ENCODE measurements at places on chromosomes 13 and 19. TPM values are rescaled to one million over a fixed set of nuclear protein-coding genes. Genes with fewer than 3 reads are reported as not detected.

GRCh38 chr19:5953680-5954213 lies 24.2 kb downstream of the RANBP3 start:
- DNase-seq = no peak

DNA sequence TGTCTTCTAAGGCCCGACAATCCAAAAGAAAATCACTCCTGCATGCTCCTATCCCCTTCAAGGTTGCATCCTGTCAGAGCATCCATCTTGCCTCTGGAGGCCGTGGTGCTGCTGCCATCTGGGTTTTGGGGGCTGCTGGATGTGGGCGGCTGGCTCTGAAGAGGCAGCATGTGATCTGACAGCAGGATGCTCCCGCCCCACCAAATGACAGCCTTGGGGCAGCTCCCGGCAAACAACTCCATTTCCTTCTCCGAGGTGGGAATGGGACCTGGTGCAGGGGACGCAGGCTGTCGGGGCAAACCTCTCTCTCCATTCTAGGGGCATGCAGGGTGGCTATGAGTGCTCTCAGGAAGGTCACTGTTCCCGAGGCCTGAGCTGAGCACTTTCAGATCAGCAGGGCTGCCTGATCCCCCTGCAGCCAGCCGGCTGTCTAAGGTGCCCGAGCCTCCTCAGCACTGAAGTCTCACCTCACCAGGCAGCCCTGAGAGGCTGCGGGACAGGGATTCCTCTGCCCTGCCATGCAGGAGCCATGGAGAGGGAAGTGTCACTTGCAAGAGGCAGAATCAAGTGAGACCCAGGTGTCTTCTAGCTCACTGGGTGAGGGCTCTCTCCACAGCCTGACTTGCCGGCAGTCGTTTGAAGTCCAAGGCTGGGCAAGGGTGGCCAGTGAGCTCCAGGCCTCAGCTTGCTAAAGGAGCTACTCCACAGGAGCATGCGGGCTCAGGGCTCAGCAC lies 28.8 kb downstream of the TSSK6 start:
- DNase-seq = no peak

- no peak for DNase-seq
Observed at GRCh38 chr13:79482281-79482970, 1.5 kb downstream of the NDFIP2 start.

GRCh38 chr13:29292045-29292444 lies 303.4 kb downstream of the SLC7A1 start:
- no peak for DNase-seq

GRCh38 chr19:30350692-30351663 lies 21.2 kb upstream of the ZNF536 start:
- no peak for DNase-seq

GRCh38 chr19:31074199-31075125 lies 274.8 kb downstream of the TSHZ3 start:
- DNase-seq = no peak

DNA sequence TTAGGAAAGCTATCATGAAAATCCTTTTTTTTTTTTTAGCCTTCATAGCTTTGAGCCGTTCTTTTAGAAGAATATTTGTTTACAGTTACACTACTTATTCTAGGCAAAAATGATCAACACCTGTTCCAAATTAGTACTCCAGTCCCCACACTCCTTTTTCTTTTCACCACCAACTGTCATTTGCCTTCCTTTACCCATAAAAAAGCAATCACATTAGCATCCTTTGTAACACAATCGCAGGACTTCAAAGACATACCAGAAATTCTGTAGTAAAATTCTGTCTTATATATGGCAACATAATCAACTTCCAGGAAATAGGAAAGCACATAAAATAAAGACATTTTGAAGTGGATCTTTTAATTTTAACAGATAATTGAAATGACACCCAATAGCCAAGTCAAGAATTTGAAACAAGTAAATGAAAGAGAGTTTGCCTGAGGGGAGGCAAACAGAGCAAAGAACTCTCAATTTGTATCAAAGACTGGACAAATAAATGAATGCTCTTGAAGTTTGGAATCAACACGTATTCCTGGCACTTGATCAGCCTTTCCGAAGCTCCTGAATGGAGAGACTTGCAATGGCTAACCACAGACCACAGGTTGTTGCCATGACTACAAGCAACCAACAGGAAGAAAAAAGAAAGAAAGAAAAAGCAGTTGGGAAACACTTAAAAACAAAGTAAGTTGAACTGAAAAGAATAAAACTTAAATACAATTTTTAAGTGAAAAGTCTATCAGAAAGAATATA lies 206.8 kb downstream of the PCDH9 start:
- DNase-seq = no peak

GRCh38 chr13:90999401-90999800 lies 348.1 kb upstream of the MIR17HG start:
- no peak for DNase-seq

DNA sequence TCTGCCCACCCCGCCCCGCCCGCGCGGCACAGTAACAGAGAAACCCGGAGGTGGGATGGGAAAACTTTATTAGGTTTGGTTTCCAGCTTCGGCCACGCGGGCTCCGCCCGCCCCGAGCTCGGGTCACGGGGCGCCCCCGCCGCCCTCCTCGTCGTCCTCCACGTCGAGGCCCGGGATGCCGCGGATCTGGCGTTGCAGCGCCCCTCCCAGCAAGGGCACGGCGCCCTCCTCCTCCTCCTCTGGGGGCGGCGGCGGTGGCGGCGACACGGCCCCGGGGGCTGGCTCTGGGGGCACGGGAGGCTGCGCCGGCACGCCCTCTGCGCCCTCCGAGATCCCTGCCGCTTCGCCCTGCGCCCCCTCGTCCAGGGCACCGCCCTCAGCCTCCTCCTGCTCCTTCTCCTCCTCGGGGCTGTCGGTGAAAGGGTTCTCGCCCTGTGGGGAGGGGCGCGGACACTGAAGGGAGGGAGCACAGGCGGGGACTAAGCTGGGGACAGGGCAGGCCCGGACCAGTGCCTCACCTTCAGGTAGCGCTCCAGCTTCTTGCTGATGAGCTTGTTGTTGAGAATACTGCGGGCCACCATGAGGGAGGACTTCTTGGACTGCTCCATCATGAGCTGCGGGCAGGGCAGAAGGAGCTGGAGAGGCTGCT lies 536 bp upstream of the AKAP8 start:
- DNase-seq = peak; percentile 86

DNA sequence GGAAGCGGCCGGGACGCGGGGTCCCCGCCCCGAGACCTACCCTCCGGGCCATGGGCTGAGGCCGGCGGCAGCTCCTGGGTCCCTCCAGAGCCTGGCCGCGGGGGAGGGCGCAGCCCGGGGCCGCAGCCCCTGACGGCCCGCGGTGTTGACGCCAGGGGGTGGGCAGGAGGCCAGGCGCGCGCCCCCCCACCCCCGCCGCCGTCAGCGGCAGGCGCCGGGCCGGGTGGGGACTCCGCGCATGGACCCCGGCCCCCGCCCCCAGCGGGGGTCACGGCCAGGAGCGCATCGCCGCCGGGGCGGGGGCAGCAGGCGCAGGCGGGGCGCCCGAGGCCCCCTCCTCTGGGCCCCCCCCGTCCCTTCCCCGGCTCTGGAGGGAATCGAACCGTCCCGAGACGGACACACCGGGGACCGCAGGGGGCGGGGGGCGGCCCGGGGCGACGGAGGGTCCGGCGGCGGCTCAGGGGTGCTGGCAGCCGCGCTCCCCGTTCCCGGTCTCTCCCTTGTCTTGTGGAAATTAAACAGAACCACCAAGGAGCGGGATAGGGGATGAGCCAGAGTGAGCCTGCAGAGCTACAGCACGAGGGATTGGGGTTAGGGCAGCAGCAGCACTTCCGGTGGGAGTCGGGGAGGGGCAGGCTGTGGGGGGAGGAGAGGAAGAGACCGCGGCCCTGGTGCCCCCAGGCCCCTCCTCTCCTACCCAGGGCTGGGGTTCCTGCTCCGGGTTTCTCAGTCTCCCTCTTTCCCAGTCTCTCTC lies at the start of gene MEIS3:
TSS of gene MEIS3 (minus strand) at position 498 of the 754 bp plus-strand sequence. CDS start at position 52, 446 bp downstream.
- DNase-seq = no peak

DNA sequence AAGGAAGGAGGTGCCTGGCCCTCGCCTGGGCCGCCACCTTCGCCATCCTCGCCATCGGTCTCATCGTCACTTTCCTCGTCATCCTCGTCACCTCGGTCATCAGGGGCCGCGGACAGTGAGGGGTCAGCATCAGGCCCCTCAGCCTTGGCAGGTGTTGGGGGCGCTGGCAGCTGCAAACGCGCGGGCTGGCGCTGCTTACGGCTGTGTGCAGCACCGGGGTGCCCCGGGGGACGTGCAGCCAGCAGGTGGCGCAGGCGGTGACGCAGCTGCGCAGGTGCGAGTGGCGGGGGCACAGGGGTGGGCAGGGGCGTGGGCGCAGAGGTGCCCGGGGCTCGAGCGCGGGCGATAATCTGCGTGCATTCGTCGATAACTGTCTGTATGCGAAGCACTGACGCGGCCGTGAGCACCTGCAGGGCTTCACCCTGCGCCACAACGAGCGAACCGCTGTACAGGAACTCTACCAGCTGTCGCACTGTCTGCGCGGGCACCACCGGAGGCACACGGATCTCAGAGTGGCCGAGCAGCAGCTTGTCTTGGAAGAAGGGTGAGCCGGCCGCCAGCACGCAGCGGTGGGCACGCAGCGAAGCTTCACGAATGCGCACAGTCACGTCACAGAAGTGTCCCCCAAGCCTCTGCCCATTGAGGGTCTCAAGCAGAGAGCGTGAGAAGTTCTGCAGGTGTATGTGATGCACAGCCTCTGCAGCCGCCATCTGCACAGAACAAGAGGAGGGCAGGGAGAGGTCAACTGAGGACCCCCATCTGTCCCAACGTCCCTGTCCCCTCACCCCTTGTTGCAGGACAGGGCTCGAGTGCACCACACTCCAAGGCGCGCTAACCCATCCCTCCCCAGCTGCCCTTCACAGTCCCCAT lies 2.4 kb downstream of the ZBTB45 start:
- DNase-seq = no peak

DNA sequence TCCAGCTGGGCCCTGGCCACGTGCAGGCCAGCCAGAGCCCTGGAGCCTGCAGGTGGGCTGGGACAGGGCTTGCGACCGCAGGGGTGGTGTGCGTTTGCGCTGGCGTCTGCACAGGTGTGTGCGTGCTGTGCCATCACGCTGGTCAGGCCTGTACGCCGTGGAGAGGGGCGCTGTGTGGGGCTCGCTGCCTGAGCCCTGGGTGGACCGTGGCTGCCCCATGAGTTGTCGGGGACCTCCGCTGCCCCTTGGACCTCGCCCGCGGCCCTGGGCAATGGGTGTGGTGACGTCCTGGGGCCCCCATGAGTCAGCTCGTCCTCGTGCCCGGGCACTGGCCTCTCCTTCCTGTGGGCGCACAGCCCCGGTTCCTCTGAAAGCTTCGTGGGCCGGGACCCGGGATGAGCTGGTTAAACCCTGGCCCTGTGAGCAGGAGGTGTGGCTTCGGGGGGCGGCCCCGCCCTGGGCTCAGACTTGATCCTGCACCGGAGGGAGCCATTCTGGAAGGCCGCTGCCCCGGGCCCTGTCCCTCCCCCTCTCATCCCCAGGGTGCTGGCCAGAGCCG lies 6.8 kb downstream of the CSNK1G2 start:
- no peak for DNase-seq

DNA sequence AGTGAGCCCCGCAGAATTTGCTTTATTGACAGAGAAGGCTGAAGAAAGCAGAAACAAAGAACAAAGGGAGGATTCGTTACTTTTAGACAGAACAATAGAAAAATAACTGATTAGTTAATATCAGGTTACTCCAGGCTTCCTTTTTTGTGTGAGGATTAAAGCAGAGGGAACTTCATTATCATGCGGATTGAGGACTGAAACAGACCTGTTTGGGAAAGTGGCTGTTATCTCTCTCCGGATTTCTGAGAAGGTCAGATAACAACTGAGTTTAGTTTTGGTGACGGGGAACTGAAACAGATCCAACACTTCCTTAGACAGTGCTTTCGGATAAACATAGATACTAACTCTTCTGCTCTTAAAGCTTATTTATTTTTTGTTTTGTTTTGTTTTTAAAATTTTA lies 246.4 kb upstream of the ZNF507 start:
- DNase-seq = no peak

GRCh38 chr13:80716610-80717081 lies 375.7 kb upstream of the SPRY2 start:
- no peak for DNase-seq

DNA sequence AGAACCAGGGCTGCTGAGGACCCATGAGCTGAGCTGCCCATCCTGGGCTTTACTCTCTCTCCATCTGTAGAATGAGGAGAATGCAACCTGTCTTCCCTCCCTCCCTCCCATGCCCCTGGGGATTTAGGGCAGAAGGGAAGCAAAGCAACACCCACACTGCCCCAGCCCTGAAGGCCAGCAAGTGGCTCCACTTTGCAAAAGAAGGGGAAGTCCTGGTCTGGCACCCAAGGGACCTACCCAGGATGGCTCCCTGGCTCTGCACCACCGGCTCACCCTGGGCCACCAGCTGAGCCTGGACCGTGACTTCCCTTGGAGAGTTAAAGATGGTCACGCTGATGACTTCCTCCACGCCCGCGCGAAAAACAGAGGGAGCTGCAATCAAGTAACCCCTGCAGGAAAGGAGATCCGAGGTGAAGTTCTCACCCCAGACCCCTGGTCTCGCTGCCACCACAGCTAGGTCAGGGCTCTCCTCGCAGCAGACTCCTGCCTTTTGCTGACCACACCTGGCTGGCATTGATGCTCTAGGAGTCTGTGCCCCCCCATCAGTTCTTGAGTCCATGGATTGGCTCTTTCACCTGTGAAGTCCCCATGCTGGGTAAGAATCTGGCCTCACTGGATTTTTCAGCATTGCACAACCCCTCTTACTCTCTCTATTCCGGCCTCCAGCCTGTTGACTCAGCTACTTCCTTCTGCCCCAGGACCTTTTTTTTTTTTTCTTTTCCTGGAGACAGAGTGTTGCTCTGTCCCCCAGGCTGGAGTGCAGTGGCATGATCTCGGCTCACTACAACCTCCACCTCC lies 4.6 kb downstream of the CPAMD8 start:
- DNase-seq = peak; percentile 99

DNA sequence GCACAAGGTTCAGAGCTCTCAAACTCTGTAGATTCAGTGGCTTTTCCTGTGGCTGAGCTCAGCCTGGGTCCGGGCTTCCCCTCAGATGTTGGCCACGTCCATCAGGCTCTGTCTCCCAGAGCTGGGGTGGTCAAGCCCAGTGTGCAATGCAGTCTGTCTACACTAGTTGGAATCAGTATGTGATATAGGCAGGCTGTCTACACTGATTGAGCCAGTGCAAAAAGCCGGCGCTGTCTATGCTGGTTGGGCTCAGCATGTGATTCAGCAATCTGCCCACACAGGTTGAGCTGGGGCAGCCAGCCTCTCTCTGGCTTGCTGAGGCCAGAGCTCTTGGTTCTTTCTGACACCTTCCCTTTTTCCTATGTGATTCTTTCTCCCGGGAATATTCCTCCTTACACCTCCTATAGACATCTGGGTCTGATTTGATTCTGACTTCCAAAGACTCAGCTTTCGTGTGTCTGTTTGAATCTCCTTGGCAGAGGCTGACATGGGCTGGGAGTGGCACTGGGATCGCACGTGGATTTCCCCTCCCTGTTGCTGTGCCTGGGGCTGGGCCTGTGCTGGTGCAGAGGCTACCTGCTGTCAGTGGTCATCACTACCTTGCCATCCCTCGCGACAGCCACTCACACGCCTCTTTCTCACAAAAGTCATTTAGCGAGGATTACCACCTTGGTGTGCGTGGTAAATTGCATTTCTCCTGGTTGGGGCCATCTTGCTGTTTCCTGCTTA lies 9.3 kb downstream of the CHST8 start:
- no peak for DNase-seq

The KLK4 gene
- total RNA-seq = not detected

The ACP7 gene
- total RNA-seq = 3.8 TPM

The MAP3K10 gene
- total RNA-seq = 29.5 TPM

The IRGQ gene
- 23.3 TPM for total RNA-seq

The C19orf44 gene
- total RNA-seq = 5.0 TPM

The NALCN gene
- total RNA-seq = 8.8 TPM

The DAND5 gene
- 0.20 TPM for total RNA-seq

The NXNL1 gene
- total RNA-seq = not detected

The HAUS5 gene
- total RNA-seq = 21.7 TPM

The ZGLP1 gene
- total RNA-seq = 7.5 TPM

The CERS1 gene
- 2.7 TPM for total RNA-seq

The U2AF2 gene
- 323 TPM for total RNA-seq

Data from PC-9 (cell line).